ENCODE measurements at places on chromosomes 12 and 14.
A peak's percentile ranks its signal among the peaks of the same experiment; 100 is the strongest.

GRCh38 chr14:101288436-101289229 is 272.7 kb upstream of the DIO3 start:
- no peak for DNase-seq

DNA sequence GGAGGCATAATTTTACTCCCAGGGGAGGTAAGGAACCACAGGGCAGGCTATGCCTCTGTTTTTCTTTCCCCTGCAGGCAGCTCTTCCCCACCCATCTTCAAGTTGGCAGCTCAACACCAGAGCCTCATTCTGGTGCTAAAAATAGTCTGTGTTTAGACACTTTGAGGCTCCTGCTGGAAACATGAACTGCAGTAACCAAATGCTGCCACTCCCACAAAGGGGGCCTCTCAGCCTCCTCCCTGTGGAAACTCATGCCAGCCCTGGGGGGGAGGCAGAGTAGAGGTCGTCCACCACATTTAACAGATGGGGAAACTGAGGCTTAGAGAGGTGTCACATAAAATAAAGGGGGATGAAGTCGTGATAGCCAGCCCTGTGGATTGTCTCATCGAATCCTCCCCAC is 61.4 kb downstream of the WSCD2 start:
- DNase-seq = no peak

DNA sequence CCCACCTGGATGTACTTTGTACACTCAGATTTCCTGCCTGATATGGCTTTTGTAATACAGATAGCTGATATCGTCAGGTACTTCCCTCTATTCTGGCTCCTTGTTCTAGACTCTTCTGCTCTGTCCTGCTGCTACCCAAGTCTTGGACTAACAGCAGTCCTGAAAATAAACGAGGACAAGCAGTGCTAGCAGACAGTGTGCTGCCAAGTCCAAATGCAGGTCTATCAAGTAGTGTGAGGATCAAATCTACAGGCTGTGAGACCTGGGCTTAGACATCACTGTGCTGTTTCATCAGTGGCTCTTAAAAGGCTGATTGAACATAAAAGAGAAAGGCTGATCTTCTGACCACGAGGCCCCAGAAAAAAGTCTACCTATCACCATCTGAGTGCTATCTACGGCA is 418.1 kb downstream of the APAF1 start:
- DNase-seq = no peak

- DNase-seq = no peak
Measured at GRCh38 chr14:102182190-102182589, 42.5 kb downstream of the WDR20 start.

- no peak for DNase-seq
Measured at GRCh38 chr12:19070341-19070740, 59.2 kb upstream of the PLEKHA5 start.

DNA sequence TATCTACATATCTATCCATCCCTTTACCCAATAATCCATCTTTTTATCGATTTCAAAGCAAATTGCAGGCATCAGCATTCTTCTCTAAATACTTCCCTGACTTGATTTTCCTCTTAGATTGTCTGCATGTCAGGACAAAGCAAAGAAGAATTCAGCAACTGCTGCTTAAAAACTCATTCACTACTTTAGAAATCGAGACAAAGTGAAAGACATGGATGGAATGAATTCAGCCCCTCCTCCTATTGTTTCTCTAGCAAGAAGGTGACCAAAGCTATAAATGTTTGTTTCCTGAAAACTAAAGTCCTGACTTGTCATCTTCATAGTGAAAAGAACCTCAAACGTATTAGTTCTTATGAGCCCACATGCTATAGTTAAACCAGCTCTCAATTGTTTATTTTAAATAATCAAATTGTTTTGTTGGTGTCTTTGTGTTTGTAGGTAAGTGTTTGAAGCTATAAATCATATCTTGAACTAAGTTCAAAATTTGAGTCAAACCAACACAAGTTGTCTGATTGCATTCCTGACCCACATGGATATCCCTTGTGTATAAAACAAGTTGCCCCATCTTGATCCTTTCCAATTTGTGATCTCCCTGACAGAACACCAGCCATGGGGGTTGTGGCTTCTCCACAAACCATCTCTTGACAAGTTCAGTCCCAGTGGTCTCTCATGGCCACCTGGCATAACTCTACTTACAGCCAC is 58.6 kb upstream of the ARHGAP5 start:
- no peak for DNase-seq

DNA sequence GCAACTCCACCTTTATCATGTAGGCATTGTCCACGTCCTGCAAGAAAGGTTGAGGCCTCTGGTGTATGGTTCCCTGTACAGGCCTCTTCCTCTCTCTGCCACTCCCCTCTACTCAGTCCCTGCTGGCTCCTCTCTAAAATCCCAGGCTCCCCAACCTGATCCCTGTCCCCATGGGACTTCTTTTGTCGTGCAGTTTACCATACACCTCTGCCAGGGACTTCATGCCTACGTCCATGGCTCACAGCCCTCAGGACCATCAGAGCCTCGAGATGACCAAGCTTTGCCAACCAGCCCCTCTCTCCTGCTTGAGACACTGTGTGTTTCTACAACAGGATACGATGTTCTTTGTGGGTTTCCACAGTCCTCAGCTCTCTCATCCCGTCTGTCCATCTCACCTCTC is 2.9 kb downstream of the KRT2 start:
- DNase-seq = no peak

DNA sequence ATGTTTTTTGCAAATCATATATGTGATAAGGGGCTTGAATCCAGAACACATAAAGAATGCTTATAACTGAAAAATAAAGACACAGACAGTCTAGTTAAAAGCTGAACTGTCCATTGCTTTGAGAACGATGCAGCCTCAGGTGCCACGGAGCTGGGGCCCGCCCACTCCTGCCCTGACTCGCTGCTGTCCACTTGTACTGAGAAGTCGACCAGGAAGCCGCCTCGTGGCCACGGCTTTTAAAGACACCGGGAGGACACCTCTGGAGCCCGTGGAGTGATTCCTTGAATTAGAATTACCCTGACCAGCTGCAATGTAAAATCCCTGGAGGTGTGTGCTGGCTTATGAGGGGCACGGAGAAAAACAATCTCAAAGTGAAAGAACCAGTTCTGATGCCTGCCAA is 23.9 kb upstream of the TEX22 start:
- DNase-seq = no peak

- no peak for DNase-seq
Measured at GRCh38 chr12:44972746-44973421, 78.0 kb downstream of the DBX2 start.

GRCh38 chr14:52313903-52314594 is at the start of gene PTGER2:
PTGER2 (plus strand) TSS chr14:52314312; CDS start chr14:52314549, 237 bp downstream.
- DNase-seq = peak; percentile 74

- DNase-seq = no peak
Measured at GRCh38 chr12:93616584-93617101, 44.2 kb downstream of the SOCS2 start.

DNA sequence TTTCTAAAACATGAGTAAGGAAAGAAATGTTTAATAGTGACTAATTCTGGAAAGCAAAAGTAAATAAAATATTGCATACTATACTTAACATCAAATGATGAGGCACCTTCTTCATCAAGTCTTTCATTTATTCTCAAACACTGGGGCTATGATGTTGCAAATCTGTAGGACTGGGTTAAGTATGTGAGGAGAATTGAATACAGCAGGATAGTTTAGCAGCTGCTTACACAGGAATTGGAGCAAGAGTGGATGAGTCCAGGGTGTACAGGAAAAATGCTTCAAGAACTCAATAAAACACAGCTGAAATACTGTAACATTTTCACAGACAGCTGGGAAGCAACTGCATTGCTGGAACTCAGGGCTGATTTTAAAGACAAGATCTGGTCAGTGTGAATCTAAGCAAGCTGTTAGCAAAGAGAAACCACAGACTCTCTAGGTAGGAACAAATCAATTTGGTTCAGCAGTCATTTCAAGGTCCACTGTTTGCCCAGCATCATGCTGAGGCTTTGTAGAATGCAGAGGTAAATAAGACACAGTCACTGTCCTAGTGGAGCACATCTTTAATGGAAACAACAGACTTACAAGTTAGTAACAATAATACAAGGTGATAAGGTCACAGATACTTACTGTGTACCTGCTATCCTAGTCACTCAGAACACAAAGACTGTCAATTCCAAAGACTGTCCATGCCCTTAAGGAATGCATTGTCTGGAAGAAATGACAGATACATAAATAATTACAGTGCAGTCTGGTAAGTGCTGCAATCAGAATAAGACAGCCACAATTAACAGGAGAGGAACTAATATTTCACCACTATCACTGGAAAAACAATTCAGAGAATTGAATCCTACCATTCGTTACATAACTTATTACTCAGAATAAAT is 96.8 kb upstream of the DACT1 start:
- no peak for DNase-seq

DNA sequence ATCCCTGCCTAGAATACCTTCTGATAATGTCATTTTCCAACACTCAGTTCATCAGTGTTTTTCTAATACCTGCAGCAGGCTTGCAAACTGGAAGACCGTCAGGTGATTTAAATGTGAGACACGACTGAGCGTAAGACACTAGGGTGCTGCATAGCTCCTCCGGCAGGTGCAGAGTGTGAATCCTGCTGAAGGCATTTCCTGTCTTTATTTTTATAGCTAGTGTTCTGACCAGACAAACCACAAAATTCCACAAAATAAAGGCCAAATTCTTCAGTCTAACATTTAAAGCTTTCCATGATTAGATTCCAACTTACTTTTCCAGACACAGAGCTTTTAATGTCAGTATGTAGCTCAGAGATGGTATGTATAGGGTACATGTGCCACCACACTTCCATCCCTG is 70.7 kb downstream of the BBS10 start:
- no peak for DNase-seq

GRCh38 chr12:51323317-51323960 is 535 bp downstream of the BIN2 start:
- peak; percentile 53 for DNase-seq

- no peak for DNase-seq
Measured at GRCh38 chr12:75781532-75782046, 250.0 kb downstream of the PHLDA1 start.

- no peak for DNase-seq
Measured at GRCh38 chr12:12964255-12964654, 12.3 kb upstream of the GPRC5D start.

GRCh38 chr14:42854061-42854460 is 1247.4 kb downstream of the LRFN5 start:
- no peak for DNase-seq

DNA sequence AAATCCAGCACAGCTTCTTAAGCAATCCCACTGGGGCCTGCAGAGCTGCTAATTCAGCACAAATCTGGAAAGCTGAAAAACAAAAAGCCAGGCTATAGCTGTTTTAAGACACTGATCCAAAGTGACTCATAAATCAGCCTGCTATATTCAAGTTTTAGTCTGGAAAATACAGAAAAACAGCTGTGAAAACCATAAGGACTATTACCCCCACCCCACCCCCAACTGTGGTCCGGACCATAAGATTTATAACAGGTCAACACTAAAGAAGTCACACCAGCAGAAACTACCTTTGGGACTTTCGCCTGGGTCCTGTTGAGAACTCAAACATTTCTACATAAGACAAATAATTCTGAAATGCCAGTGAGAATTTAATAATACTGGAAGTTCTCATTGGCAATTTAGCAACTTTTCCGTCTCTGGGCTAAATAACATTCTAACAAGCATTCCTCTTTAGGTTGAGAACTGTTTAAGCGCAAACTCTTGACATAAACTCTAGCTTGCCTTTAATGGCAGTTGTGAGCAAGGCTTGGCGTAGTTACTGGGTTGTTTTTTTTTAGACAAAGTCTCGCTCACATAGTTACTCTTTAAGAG is 3.3 kb downstream of the LRIG3 start:
- no peak for DNase-seq

DNA sequence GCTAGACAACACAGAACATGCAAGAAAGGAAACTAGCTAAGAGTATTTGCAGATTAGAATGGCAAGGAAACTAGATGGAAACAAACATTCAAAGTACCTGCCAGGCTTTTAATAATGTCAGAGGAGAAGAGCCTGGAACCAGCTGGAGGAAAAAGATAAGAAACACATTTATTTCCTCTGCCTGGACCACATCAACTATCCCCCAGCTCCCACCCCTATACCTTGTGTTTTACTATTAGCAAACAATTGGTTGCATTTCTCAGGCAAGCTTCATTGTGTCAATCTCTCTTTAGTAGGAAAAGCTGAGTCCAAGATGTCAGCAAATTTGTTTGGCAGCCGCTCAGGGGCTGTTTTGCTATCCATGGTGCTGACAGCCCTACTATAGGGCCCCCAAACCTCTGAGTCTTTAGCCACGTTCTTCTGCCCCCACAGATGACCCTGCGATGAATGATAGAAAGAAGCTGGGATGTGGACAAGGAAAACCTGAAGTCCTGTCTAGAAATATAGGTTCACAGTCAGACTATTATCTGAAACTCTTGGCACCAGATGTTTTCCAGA is 11.6 kb upstream of the SYNDIG1L start:
- DNase-seq = no peak

DNA sequence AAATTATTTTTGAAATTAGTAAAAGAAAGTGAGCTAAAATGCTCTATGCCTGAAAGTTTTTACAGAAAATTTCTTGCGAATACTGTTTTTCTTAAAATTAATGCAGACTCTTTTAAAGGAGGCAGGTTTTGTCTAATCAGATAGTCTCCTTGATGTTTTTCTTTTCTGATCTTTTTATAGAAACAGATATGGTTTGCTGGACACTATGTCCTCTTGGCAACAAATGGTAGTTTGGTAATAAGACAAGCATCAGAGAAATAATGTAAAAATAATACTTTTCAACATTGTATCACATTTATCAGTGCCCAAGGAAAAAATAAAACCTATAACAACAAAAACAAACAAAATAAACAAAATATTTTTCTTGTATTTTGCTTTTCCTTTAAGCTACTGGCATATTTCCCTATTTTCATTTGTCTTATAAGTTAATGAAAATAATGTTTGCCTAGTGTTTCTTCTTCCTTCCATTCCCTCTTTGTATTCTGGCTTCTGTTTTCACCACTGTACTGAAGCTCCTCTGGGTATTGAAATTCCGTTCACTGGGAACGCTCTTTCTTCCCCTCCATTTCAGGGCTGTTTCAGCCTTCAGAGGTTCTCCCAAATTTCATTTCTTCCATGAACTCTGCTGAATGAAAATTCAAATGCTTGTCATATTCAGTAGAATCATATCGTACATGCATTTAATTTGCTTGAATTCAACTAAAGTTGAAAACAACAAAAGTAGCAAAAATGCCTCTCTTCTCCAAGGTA is 115.3 kb downstream of the TRMT5 start:
- no peak for DNase-seq

- no peak for DNase-seq
Measured at GRCh38 chr14:75881994-75882393, 99.8 kb downstream of the TGFB3 start.

DNA sequence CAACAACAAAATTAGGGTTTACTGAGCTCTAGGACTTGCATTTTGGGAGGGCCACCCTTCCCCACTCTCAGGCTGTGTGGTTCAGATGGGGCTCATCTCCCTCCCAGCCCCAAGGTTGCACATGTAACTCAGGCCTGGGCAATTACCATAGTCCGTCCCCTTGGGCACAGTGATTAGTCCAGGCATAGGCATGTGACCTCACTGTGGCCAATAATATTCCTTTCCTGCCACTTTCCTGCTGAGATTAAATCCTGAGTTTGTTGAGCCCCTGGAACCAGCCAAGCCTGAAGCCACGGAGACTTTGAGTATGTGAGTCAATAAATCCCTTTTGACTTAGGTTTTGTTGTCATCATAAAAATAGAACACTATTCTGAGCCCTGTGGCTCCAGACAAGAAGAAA is 113.0 kb downstream of the AACS start:
- no peak for DNase-seq

GRCh38 chr12:104682790-104683279 is 226.1 kb downstream of the CHST11 start:
- DNase-seq = peak; percentile 71

Measured in activated gamma-delta T cell treated with Interleukin-2 at 50 U/mL for 16 hours (primary cell).